ENCODE measurements at places on chromosomes 16 and 17.

- DNase-seq = no peak
Measured at GRCh38 chr17:17017343-17018014, 24.8 kb upstream of the MPRIP start.

GRCh38 chr17:65918500-65918899 is 273.4 kb downstream of the CEP112 start:
- no peak for DNase-seq

GRCh38 chr17:82241183-82241925 is 12.5 kb downstream of the SLC16A3 start:
- no peak for DNase-seq

GRCh38 chr16:69204172-69204571 is 17.2 kb downstream of the SNTB2 start:
- no peak for DNase-seq

- no peak for DNase-seq
Measured at GRCh38 chr17:74417178-74418045, 14.5 kb upstream of the GPRC5C start.
